ENCODE measurements at places on chromosomes 2 and 18. TPM values are rescaled to one million over a fixed set of nuclear protein-coding genes. Genes with fewer than 3 reads are reported as not detected.

DNA sequence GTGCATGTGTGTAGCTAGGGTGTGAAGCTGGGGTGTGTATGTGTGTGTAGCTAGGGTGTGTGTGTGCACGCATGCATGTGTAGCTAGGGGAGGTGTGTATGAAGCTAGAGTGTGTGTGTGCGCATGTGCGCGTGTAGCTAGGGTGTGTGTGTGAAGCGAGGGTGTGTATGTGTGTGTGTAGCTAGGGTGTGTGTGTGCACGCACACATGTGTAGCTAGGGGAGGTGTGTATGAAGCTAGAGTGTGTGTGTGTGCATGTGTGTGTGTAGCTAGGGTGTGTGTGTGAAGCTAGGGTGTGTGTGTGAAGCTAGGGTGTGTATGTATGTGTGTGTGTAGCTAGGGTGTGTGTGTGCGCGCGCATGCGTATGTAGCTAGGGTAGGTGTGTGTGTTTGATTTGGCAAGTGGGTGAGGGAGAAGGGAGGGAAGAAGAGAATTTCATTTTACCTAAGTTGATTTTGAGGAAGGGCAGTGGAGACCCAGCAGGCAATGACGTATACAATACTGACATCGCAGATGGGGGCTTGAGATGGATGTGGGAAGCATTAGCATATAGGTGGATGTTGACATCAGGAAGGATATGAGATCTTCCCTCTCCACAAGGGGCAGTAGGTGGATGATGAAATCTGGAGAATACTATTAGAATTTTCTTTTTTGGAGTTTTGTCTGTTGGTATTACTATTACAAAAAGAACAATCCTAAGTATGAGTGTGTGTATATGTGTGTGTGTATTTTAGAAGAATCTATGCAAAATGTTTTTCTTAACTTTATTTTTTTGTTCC, 70.7 kb downstream of the PRELID3A start:
- no peak for DNase-seq

- no peak for DNase-seq
Observed at GRCh38 chr2:154233231-154233630, 361.5 kb downstream of the GALNT13 start.

DNA sequence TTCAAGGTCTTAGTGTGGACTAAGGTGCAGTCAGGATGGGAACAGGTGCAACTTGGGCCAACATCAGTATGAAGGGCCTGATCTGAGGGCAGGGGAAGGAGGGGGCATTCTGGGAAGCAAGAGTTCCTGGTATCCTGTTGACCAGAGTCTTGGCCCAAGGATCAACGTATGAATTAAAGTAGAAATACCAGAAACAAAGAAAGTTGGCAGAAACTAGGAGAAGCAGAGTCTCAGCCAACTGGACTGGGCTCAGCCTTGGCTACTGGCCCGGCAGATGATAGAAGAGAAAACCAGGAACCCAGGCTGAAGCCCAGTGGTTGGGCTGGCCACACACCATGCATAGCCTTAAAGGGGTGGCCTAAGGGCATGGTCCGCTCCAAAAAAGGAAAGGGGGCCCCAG, 2.3 kb downstream of the CETN1 start:
- DNase-seq = no peak

LOXHD1 gene
- total RNA-seq = not detected

DNA sequence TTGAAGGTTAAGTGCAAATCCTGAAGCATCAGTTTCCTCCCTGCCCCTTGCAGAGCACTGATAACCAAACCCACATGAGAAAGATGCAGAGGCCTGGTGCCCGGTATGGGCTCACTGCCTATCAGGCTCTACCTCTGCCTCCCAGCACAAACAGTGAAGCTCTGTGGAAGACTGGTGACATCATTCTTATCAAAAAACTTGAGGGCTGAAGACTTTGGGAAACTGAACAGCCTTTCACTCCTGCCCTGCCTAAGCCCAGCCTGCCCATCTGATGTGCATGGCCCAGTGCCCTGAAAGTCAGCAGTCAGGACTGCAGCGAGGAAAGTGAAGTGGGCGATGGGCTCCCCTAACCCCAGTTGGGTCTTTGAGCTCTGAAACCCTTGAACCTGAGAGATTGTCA, 174.8 kb upstream of the ARL4C start:
- no peak for DNase-seq

GRCh38 chr2:124584615-124585014, 559.5 kb downstream of the CNTNAP5 start:
- DNase-seq = no peak

- no peak for DNase-seq
Observed at GRCh38 chr18:59021500-59021899, 118.2 kb upstream of the SEC11C start.

GRCh38 chr2:224563537-224563936, 21.6 kb downstream of the CUL3 start:
- DNase-seq = no peak

DNA sequence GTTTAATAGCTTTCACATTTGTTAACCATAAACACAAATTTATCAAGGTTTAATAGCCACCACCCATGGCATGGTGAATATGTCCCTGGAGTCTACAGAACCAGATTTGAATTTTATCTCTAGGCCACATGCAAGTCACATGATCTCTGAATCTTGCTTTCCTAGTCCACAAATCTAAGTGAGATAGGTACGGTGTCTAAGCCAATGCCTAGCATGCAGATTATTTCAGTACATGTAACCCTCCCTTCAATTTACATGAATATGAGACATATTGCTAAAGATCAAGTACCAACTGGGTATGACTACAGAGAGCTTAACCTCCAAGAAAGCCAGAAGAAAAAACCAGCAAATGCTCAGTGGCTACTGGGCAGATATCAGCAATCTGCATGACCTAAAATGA, 10.0 kb downstream of the ZNF24 start:
- no peak for DNase-seq

GRCh38 chr2:197179744-197180498, 130.7 kb downstream of the ANKRD44 start:
- DNase-seq = peak; percentile 70

ABCG8 gene
- not detected for total RNA-seq

FER1L5 gene
- total RNA-seq = not detected

GRCh38 chr2:218877891-218878290, 2.8 kb upstream of the WNT10A start:
- DNase-seq = no peak

DNA sequence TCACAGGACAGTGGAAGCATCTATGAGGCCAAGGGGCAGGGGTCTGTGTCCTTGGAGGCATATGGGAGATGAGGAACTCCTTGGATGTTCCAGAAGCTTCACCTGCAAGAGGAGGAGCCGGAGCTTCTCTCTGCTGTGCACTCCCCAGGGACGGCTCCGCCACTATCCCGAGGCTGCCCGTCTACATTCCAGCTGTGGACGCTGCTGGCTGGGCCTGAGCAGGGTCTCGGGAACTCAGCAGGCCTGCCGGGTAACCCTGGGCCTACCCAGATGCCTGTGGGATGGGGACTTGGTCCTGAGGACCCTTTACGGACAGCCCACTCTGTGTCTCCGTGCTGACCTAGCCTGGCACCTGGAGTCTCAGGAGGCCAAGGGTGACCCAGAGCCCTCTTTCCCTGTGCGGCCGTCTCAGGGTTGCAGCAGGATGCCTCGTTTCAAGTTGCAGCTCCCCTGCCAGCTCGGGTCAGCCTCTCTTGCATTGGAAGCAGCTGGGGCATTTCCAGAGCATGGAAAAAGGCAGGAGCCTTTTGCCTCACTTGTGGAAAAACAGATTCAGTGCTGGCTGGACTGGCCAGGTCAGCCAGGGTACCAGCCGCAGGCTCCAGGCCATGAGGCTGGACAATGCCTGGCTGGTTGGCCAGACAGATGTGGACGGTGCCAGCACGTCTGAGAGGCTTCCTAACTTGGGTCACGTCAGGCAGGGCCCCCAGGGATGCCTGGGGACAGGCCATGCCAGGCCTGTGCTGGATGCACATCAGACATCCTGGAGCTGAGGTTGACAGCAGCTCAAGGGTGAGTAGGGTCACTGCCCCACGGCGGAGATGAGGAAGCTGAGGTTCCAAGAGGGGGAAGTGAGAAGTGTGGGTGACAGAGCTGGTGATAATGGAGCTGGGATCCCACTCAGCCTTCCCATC, 41.5 kb downstream of the SCTR start:
- DNase-seq = no peak

GRCh38 chr2:148968776-148969319, 69.7 kb upstream of the LYPD6B start:
- DNase-seq = no peak

SNORC gene
- 1.2 TPM for total RNA-seq

RSAD2 gene
- 7.2 TPM for total RNA-seq

GRCh38 chr2:32954206-32954605, 7.5 kb downstream of the LTBP1 start:
- DNase-seq = no peak

- no peak for DNase-seq
Observed at GRCh38 chr2:13335862-13336535, 619.3 kb downstream of the TRIB2 start.

All from sigmoid colon (tissue), 7 donors.